ENCODE measurements at places on chromosomes 6 and 20.

DNA sequence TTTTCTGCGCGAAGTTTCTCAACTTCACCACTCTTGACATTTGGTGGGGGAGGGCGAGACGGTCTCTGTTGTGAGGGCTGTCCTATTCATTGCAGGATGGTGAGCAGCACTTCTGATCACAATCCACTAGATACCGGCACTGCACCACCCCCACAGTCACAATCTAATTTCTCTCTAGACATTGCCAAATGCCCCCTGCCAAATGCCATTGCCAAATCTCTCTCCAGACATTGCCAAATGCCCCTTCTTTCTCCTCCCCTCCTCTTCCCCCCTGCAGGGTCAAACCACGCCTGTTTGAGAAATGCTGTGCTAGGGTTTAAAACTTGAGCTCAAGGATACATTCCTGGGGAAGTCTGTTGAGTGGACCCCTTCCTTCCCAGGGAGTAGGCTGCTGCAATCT lies 603.5 kb upstream of the CDH4 start:
- DNase-seq: no peak

DNA sequence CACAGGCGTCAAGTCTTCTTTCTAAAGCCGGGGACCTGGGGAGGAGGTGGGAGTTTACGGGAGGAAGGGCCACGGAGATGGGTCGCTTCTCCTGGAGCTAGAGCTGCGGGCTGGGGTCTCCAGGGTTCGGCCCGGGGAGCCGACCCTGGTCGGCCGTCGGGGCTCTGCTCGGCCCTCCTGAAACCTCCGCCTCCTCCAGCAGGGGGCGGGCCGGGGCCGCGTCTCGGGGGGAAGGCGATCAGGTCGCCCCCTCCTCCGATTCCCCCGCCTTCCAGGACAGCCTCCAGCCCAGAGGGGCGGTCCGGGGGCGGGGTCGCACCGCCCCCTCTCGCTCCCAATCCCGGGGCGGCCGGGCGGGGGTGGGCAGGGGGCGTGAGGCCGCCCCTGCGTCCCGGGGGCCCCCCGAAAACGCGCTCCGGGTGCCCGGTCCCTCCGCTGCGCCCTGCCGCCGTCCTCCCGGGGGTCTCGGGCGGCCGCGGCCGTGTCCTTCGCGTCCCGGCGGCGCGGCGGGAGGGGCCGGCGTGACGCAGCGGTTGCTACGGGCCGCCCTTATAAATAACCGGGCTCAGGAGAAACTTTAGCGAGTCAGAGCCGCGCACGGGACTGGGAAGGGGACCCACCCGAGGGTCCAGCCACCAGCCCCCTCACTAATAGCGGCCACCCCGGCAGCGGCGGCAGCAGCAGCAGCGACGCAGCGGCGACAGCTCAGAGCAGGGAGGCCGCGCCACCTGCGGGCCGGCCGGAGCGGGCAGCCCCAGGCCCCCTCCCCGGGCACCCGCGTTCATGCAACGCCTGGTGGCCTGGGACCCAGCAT lies at the start of gene CEBPB:
TSS of gene CEBPB (plus strand) at position 580 of the 814 bp plus-strand sequence. CDS start at position 784, 204 bp downstream.
- DNase-seq: peak; percentile 86

- DNase-seq: peak; percentile 10
Measured at GRCh38 chr6:137692806-137693205, 174.3 kb upstream of the TNFAIP3 start.

- no peak for DNase-seq
Measured at GRCh38 chr6:36805096-36805797, 34.0 kb downstream of the CPNE5 start.

- DNase-seq: no peak
Measured at GRCh38 chr6:11098004-11098403, 4.4 kb downstream of the SMIM13 start.

DNA sequence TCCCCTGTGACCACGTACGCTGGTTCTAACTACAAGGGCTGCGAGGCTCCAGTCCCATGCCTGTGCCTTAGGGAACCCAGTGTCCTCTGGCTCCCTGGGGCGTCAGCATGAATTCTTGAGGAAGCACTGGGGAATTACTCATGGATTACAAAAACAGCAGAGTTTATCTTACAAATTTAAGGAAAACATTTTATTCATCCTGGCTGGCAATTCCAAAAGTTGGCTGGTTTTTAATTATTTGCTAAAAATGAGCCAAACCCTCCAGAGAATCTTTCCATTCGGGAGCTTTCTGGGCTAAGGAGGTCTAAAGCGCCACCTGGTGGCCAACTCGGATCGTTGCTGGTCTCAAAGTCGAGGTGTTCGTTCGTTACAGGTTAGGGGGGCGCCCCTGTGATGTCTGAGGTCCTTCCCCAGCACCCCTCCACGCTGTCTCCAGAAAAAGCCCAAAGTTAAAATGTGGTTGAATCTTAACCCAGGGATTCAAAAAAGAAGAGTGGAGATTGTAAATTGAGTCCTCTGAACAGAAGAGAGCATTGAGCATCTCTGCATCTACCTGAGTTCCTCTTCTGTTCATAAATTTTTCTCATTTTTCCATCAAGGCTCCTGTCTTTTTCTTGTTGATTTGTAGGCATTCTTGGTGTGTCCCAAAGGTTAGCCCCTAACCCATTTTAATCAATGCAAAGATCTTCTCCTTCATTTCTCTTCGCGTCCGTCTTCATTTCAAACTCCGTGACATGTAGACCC lies 99.4 kb downstream of the BFSP1 start:
- DNase-seq: peak; percentile 30

DNA sequence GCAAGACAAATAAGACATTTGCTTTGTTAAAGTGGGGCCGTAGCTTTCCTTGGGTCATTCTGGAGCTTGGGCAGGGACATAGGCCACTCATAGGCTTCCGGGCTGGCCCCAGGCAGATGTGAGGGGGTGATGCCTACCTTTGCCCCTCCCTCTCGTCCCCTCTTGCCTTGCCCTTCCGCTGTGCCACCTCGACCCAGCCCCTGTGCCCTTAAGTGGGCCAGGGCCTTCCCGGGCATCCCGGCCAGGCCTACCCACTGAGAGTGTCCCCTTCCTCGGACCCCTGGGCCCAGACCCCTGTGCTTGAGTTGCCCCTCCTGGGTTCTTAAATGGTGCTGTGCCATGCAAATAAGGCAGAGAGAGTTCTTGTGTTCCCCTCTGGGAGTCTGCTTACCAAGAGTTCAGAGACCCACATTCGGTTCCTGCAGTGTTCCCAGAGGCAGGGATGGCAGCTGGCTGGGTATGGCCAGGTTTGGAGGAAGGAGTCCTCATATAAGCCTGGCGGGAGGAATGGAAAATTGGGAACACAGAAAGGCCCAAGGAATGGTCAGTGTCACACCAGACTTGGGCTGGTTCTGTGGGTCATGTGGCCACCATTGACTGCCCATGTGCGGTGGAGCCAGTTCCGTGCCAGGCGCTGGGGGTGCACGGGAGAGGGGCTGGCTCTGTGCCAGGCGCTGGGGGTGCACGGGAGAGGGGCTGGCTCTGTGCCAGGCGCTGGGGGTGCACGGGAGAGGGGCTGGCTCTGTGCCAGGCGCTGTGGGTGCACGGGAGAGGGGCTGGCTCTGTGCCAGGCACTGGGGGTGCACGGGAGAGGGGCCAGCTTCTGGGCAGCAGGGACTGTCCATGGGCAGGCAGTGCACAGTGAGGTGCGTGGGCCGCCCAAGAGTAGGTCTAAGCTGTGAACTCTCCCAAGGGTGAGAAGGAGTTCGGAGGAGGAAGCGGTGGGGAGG lies 173.5 kb upstream of the SNX9 start:
- DNase-seq: no peak

DNA sequence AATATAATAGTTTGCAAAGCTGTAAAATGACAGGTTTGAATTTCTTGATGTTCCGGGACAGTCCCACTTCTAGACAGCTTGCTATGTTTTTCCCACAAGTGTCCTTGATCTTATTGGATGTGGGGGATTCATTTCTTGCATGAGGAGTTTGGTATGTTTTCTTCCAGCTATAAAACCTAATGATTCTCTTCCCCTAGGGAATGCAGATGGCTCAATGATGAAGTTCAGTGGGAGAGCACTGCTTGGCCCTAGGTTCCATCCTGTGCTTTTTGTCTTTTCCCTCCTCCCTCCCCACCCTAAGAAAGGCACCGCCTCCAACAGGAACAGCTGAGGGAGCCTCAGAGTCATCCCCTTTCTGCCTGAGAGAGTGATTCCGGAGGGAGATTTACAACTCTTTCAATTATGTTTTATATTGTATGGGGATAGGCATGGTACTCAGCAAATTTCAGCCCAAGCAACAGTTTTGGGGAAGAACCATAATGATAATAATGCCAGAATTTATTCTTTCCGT lies 149.2 kb downstream of the PHACTR1 start:
- no peak for DNase-seq

DNA sequence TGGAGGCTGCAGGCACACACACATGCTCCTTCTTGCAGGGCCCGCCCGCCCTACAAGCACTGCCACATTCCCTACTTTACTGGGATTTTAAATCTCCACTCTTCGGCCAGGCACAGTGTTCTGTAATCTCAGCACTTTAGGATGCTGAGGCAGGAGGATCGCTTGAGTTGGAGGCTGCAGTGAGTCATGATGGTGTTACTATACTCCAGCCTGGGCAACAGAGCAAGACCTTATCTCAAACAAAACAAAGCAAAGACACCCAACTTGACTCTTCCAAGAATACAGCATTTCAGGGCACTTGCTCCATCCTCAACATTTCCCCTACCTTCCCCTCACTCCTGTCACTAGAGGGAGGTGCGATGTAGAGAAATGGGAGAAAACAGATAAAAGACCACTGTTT lies 194.0 kb downstream of the MYLK4 start:
- no peak for DNase-seq

GRCh38 chr20:25237610-25238318 lies 10.1 kb upstream of the PYGB start:
- peak; percentile 99 for DNase-seq

DNA sequence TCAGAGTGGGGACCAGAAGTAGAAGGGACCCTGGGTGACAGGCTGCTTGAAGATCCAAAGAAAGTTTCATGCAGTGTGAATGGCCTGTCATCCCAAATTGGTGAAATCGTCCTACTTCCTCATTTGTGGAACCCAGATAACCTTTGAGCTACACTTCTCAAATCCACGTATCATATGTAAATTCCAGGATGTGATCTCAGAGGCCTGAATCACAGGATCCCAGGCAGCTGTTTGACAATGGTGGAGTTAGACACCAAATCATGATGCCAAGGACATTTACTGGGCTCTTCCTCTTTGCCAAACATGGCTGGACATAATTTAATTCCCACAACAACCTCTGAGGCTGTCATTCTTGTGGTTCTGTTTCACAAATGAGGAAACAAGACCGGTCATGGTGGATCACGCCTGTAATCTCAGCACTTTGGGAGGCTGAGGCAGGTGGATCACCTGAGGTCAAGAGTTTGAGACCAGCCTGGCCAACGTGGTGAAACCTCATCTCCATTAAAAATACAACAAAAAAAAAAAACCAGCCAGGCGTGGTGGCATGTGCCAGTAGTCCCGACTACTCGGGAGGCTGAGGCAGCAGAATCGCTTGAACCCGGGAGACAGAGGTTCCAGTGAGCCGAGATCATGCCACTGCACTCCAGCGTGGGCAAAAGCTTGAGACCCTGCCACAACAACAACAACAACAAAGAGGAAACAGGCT lies 39.9 kb upstream of the TTPAL start:
- no peak for DNase-seq

- DNase-seq: no peak
Measured at GRCh38 chr6:168888102-168888501, 365.5 kb downstream of the THBS2 start.

- no peak for DNase-seq
Measured at GRCh38 chr6:3026791-3027626, 27.3 kb downstream of the NQO2 start.

DNA sequence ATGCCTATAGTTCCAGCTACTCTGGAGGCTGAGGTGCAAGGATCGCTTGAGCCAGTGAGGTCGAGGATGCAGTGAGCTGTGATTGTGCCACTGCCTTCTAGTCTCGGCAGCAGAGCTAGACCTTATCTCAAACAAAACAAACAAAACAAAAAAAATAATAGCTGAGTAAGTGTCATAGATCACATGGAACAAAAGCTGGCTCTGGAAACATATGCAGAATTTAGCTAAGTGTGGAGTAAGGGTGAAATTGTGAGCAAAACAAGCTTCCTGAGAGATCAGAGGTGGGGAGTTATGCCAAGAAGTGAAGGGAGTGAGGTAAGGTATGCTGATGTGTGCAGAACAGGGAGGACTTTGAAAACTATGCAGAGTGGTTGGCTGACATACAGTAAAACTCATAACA lies 18.7 kb downstream of the SGK1 start:
- peak; percentile 77 for DNase-seq

DNA sequence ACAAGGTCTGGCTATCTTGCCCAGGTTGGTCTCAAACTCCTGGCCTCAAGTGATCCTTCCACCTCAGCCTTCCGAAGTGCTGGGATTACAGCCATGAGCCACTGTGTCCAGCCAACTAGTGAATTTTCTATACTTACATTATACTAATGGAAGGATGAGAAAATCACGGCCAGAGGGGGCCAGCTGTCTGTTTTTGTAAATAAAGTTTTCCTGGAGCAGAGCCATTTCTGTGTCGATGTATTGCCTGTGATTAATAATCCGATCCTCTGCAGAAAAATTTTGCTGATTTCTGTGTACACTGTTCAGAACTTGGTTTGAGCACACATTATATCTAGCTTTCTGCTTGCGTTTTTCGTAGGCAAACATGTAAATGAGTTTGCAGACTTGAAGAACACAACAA lies 28.8 kb downstream of the PTPRT start:
- no peak for DNase-seq

GRCh38 chr6:110067837-110068591 lies 89.9 kb downstream of the GPR6 start:
- DNase-seq: peak; percentile 9

DNA sequence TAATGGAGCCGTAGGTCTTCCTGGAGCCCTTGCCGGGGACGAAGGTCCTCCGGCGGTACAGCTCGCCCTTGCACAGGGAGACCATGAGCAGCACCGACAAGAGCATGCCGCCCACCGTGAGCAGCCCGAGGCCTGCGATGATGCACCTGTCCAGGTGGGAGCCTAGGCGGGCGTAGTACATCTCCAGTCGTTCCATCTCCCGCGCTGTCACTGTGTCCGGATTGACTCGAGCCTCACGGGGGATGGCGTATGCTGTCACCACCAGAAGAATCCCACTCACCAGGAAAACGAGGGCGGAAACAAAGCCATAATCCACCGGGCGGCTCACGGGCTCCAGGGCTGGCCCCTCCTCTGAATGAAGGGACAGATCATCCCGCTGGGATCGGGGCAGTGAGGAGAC lies 3.8 kb downstream of the TMEM74B start:
- no peak for DNase-seq

- no peak for DNase-seq
Measured at GRCh38 chr6:156416391-156416790, 360.8 kb upstream of the ARID1B start.

- no peak for DNase-seq
Measured at GRCh38 chr6:142799639-142800038, 145.3 kb downstream of the HIVEP2 start.

- DNase-seq: no peak
Measured at GRCh38 chr20:19448632-19449031, 236.2 kb downstream of the SLC24A3 start.
